ACHN (cell line): ENCODE measurements at places on chromosomes 5 and 9.

GRCh38 chr9:101571114-101571513 is 23.7 kb downstream of the PPP3R2 start:
- DNase-seq = no peak

DNA sequence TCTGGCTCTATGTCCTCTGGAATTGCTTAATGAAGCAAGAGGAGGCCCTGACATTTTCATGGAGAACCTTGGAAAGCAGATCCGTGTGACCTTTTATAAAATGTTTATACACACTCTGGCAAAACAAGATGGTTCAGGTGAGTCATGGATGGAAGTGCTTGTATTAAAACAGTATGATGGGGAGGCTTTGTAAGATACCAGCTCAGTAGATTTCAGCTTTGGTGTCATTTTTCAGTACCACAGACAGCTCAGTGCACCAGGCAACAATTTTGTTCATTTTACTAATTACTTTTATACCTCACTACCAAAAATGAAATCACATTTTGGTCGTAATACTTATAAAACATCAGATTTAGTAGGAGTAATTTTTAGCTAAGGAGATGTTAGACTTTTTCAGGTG is 5.2 kb downstream of the KCNN2 start:
- DNase-seq = no peak

- no peak for DNase-seq
Observed at GRCh38 chr5:151348789-151349188, 1.4 kb upstream of the SLC36A2 start.

GRCh38 chr5:56620903-56621677 is 194.3 kb upstream of the MAP3K1 start:
- no peak for DNase-seq

- no peak for DNase-seq
Observed at GRCh38 chr5:93635991-93636390, 53.0 kb downstream of the NR2F1 start.

DNA sequence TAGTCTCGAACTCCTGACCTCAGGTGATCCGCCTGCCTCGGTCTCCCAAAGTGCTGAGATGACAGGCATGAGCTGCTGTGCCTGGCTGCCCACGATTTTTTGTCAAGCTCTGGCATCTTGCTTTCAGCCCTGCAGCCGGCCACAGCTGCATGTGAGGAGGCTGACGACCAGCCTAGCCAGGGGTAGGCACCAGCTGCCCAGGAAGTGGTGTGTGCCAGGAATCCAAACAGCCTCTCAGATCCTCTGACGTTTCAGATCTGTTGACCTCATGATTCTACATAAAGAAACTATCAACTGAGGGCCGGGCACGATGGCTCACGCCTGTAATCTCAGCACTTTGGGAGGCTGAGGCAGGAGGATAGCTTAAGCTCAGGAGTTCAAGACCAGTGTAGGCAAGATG is 19.0 kb downstream of the DYNC2I2 start:
- no peak for DNase-seq

DNA sequence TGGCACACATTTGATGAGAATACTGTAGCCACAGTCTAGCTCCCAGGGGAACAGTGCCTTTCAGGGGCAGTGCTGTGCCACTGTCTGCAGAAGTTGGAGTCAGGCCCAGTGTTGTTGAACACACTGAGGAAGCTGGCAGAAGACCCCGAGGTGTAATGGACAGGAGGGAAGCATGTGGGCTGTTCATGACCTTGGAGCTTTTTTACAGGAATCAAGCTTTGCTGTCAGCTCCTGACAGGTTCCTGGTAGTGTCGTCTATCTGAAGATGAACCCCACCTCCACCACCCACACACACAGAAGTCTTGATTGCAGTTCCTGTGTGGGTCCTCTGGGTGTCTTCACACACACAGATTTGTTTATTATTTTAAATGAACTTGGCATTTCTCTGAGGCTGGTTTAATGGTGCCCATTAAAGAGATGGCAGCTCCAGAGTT is 40.3 kb upstream of the TNFAIP8 start:
- peak; percentile 28 for DNase-seq

- DNase-seq = no peak
Observed at GRCh38 chr9:20319641-20320337, 302.5 kb downstream of the MLLT3 start.
